ENCODE measurements at places on chromosomes 3 and 15.

- DNase-seq = no peak
These were observed 211.2 kb downstream of the LPP start for GRCh38 chr3:188365184-188365583.

- no peak for DNase-seq
These were observed 246.4 kb downstream of the ALCAM start for GRCh38 chr3:105613120-105613519.

DNA sequence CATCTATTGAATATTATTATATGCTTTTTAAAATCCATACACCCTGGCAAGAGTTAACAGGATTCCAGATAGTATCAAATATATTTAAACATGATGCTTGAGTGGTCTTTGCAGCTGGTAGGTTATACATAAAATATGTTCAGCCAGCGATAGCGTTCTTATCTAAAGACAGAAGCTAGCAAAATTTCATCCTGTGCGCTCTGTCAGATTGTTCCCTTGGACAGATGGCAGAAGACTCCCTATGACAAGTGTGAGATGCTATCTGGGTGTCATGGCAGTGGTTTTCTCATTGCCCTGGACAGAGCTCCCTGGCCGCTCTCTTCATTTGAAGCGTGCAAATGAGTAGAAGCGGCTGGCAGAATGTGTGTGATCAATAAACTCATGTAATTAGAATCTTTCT, 175.2 kb upstream of the SOX14 start:
- no peak for DNase-seq

GRCh38 chr3:169863458-169863899, 6.3 kb downstream of the LRRC31 start:
- peak; percentile 75 for DNase-seq

DNA sequence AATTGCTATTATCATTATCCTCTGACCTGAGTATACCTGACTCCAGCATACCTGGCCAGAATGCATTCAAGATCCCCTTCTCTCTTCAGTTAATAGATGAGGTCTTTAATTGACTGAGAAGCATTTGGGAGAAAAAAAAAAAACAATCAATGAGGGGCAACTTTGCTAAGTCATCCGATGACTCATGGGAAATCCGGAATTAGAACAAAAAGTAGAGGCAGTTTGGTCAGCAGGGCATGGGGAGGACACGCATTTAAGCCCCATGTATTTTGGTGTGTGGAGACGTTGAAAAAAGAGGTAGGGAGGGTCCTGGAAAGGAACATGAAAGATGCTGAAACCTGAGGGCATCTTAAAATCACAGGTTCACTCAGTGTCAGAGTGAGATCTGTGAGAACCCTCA, 256.2 kb downstream of the RORA start:
- DNase-seq = no peak

DNA sequence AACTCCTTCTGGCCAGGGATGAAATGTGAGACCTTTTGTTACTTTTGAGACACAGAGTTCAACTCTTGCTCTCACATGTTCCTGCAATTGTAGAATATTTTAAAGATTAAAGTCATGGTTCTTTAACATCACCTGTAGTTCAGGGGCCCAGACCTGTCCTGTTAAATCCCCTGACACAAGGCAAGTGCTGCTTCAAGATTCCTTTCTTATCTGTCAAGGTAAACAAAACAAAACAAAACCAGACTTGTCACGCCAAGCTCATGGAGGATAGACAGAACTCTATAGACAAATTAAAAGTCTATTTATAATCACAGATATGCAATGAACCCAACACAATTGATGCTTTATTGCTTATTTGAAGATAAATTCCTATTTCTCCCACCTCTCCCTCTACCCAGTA, 48.6 kb upstream of the NEDD4 start:
- no peak for DNase-seq

Measured in activated CD4-positive, alpha-beta T cell treated with anti-CD3 and anti-CD28 coated beads, Interleukin-10, Interleukin-2, amounts not matched to agents 100 ng/mL and 50 ng/mL, durations not matched to agents 16 hours and 8 hours (primary cell).